COR-L47 (cell line): ENCODE measurements at places on chromosomes 6 and 20.

- DNase-seq, result no peak
Observed at GRCh38 chr6:156840606-156841005, 63.4 kb downstream of the ARID1B start.

DNA sequence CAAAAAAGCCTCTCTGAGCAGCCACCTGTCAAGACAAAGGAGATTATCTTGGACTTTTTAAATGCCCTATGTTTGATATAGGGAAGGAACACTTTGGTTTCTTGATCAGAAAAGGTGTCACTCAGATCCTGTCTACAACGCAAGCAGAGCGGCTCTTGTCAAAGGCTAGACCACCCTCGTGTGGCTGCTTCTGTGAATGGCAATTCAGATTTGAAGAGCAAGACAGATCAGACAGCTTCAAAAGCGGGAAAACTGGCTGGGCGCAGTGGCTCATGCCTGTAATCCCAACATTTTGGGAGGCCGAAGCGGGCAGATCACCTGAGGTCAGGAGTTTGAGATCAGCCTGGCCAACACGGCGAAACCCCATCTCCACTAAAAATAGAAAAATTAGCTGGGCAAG is 10.1 kb upstream of the NXT1 start:
- peak; percentile 67 for DNase-seq

GRCh38 chr6:157060440-157060952 is 262.8 kb downstream of the TMEM242 start:
- DNase-seq, result no peak

GRCh38 chr6:120826253-120826652 is 508.0 kb downstream of the TBC1D32 start:
- peak; percentile 3 for DNase-seq

- peak; percentile 15 for DNase-seq
Observed at GRCh38 chr6:2632976-2633584, 117.6 kb downstream of the MYLK4 start.

DNA sequence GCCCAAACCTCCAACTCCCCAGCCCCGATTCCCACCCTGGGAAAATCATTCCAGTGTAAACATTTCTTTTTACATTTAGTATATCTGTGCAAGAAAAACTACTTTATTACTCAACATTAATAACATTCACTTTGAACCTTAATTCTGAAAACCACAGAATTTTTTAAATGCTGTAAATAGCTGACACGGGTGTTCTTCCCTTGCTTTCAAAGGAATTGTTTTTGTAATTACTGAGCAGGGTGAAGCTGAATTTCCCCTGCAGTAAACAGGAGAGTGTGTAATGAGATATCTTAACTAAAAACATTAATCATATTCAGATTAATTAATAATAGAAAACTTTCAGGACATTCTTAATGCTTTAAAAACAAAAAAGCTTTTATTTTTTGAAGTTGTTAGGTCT is 99.3 kb upstream of the CITED2 start:
- DNase-seq, result no peak

GRCh38 chr6:149450679-149451375 is 34.0 kb downstream of the ZC3H12D start:
- DNase-seq, result no peak

DNA sequence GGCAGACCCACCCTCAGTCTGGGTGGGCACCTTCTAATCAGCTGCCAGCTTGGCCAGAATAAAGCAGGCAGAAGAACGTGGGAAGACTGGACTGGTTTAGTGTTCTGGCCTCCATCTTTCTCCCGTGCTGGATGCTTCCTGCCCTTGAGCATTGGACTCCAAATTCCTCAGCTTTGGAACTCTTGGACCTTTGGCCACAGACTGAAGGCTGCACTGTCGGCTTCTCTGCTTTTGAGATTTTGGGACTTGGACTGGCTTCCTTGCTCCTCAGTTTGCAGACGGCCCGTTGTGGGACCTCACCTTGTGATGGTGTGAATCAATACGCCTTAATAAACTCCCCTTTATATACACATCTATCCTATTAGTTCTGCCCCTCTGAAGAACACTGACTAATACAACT is 20.6 kb upstream of the FNDC1 start:
- no peak for DNase-seq

DNA sequence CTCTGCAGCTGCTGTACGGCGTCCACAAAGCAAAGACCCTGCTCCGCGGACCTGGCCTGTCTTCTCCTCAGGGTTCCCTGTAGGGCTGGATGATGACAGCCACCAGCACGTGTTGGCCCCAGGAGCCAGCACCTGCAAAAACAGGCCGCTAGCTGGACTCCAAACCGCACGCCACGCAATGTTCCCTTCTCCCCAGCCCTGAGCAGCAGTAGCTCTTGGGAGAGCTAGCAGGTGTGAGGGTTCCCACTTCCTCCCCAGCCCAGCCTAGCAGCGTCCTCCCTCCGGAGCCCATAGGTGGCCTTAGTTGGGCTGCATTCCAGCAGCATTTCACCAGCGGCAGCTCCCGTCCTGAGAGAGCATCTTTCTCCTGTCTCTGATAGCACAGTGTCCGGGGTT is 42.3 kb downstream of the DACT2 start:
- DNase-seq, result no peak

- DNase-seq, result no peak
Observed at GRCh38 chr6:36973647-36974046, 12.3 kb downstream of the MTCH1 start.

GRCh38 chr6:112760831-112761230 is 413.7 kb downstream of the RFPL4B start:
- DNase-seq, result no peak

DNA sequence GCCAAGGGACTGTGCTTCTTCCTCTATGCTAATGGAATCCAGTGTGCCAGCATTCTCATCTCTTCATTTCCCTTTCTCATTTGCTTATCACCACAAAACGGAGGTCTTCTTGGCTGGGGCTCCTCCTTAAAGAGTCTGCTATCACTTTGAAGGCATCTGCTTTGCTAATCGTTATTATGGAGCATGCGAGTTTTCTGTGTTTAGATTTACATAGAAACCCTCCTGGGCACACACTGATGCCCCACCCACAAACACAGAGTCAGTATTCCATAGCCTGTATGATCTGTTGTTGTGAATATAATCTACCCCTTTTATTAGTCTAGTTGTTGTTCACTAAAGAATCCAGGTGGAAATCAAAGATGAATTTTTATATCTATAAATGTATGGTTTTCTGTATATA is 83.4 kb upstream of the XRN2 start:
- no peak for DNase-seq

- DNase-seq, result no peak
Observed at GRCh38 chr6:130962966-130963365, 100.1 kb downstream of the EPB41L2 start.

DNA sequence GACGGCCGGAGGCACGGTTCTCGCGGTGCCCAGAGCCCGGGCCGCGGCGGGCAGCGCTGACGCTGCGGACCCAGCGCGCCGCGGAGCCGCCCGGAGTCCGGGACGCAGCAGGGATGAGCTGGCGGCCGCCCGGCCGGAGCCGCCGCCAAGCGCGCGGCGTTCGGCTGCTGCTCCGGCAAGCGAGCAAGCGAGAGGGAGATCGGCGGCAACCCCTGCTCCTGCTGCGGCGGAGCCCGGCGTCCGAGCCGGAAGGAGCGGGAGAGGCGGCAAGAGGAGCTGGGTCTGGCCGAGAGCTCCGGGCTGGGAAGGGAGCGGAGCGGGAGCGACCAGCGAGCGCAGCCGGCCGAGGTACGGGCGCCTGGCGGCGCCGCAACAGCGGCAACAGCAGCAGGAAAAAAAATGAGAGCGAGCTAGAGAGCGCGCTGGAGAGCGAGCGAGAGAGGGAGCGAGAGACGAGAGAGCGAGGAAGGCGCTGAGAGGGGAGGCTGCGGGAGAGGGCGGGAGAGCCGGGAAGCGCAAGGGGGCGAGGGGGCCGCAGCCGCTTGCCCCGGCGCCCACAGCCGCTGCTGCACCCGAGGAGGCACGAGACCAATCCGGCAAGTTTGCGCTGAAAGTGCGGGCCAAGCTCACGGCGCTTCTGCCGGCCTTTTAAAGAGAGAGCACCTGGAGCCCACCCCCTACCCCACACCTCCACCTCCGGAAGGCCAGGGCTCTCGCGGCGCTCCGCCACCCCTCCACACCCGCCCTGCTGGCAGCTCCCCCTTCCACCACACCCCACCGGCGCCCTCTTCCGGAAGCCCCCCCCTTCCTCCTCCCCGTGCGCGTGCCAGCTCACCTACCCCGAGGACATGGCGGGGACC is 496 bp downstream of the GRM4 start:
- peak; percentile 65 for DNase-seq

- no peak for DNase-seq
Observed at GRCh38 chr20:8438748-8439147, 306.7 kb downstream of the PLCB1 start.

- no peak for DNase-seq
Observed at GRCh38 chr6:27862396-27863066, 49.7 kb downstream of the OR2B2 start.

- DNase-seq, result no peak
Observed at GRCh38 chr6:137808191-137808590, 58.9 kb upstream of the TNFAIP3 start.

DNA sequence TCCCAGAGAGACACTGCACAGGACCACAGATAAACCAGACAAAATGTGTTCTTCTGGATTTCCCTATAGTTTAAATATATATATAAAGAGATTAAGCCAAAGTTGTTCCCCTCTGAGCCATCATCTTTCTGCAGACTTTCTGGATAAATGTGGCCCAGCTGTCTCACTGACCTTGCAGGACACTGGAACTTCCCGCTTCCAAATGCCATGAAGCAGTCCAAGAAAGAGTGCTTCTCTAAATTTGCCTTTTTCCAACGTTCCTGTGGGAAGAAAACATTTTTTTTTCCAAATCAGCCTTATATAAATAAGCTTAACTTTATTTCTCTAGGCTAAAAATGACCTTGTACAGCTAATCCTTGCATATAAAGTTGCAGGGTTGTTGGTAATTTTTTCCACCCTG is 65.7 kb downstream of the CYP39A1 start:
- DNase-seq, result no peak

GRCh38 chr6:121430514-121431460 is 4.7 kb upstream of the GJA1 start:
- DNase-seq, result peak; percentile 20

DNA sequence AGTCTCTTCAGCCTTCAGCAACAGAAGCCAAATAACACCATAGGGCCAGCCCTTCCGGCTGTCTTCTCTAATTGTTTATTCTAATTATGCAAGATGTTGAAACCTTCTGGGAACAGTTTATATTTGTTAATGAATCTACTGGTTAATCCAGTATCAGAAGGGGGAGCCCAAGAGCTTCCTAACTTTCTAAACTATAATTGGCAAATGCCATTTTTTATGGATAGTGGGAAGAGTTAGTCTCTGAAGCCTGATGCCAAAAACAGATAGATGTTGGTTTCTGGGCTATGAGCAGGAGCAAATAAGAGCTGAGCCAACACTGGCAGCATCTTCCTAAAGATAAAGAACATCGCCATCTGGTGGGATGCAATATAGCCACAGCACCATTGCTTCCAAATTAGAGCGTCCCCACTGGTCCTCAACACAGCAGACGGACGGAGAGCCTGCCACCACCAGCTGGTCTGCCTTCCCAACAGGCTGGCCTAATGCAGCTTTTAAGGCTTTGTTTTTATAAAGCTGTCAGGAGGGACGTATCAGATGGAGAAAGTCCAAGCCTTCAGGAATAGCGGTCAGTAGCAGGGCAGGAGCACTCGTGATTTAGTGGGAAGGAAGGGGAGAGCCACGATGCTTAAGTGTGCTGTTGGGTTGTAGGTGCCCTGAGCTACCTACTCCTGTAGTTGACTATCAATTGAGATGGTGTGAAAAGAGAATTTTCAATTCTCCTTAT is 118.8 kb downstream of the RALGAPA2 start:
- peak; percentile 74 for DNase-seq

- no peak for DNase-seq
Observed at GRCh38 chr20:5548902-5549599, 201.2 kb upstream of the SHLD1 start.

DNA sequence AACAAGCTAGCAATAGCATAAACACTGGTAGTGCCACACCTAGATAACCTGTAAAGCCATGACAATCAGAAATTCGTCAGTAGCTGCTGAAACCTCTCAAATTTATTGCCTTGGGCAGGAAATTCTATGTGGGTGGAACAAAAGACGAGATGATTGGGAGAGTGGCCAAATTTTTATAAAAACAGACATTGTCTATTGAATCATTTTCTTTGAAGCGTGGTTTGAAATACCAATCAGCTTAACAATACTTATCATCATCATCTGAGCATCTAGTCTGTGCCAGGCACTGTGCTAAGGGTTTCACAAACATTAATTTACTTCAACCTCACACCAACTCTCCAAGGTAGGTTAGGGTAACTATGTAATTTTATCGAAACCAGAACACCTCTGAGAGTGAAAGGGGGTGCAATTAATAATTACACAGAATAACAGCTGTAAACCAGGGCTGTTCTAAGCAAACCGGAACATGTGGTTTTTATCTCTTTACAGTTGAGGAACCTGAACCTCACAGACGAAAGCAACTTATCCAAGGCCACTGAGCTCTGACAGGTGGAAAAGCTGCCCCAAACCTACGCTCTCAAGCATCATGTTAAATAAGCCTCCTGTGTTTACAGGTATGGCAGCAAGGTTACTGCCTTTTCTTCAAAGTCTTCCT is 43.4 kb downstream of the NHSL1 start:
- DNase-seq, result peak; percentile 54
